ENCODE measurements at places on chromosomes 2 and 18.

DNA sequence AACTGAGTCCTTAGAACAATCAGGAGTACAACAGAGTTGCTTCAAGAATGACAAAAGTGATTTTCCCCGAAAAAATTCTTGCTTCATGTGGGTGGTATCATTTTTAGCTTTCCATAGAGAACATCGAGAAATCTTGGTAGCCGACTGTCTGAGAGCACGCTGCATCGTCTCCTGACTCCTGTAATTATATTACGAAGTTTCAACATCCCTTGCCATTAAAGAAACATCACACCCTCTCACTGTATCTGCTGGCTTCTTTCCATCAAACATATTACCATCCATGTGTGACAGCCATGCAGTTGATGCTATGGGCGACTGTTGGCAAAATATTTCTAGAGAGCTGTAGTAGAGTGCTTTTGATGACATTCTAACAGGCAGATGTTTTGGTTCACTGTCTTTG, 311.2 kb downstream of the CMPK2 start:
- no peaks in the 10 kb centered on the region for H3K27me3 ChIP-seq
- DNase-seq = no peak

GRCh38 chr2:185644828-185645227, 93.8 kb upstream of the FSIP2 start:
- H3K36me3 ChIP-seq = no peaks in the 10 kb centered on the region
- no peak overlapping the region for H3K27ac ChIP-seq
- no peak overlapping the region for H3K4me3 ChIP-seq
- no peaks in the 10 kb centered on the region for H3K27me3 ChIP-seq
- DNase-seq = no peak

- no peak overlapping the region for H3K4me3 ChIP-seq
- H3K36me3 ChIP-seq = no peaks in the 10 kb centered on the region
- H3K27ac ChIP-seq = no peak overlapping the region
These were observed 262.6 kb downstream of the EN1 start for GRCh38 chr2:118584877-118585276.

DNA sequence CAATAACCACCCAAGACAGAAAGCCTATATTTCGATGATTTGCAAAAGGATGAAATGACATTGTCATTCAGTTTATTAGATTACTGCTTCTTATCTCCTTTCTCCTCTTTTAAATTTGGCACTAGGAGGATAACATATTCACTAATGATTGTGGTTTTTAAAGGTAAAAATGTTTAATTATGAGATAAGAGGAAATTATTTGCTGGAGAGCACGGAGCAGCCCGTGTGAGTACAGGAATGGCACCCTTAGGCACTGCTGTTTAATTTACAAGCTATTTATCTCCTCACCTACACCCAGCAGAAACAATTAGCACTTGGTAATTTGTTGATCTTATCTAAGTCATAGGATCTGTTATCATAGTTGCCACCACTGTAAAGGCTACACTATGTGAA, 87.4 kb upstream of the SP3 start:
- no peak for DNase-seq
- no peaks in the 10 kb centered on the region for H3K27me3 ChIP-seq
- H3K4me1 ChIP-seq = no peaks in the 10 kb centered on the region
- H3K27ac ChIP-seq = no peak overlapping the region
- no peaks in the 10 kb centered on the region for H3K36me3 ChIP-seq
- no peak overlapping the region for H3K4me3 ChIP-seq

- no peaks in the 10 kb centered on the region for H3K36me3 ChIP-seq
- no peak for DNase-seq
- no peaks in the 10 kb centered on the region for H3K4me1 ChIP-seq
- no peak overlapping the region for H3K27ac ChIP-seq
- no peaks in the 10 kb centered on the region for H3K27me3 ChIP-seq
- H3K4me3 ChIP-seq = no peak overlapping the region
These were observed 171.9 kb downstream of the ACOXL start for GRCh38 chr2:110904116-110904778.

GRCh38 chr2:195509551-195509950, 147.5 kb upstream of the SLC39A10 start:
- no peak overlapping the region for H3K4me3 ChIP-seq
- no peaks in the 10 kb centered on the region for H3K27me3 ChIP-seq
- H3K36me3 ChIP-seq = no peaks in the 10 kb centered on the region
- peaks cover 8% of the 10 kb centered on the region for H3K4me1 ChIP-seq
- no peak for DNase-seq

All from B cell (primary cell).